ENCODE measurements at places on chromosomes 4 and X.

DNA sequence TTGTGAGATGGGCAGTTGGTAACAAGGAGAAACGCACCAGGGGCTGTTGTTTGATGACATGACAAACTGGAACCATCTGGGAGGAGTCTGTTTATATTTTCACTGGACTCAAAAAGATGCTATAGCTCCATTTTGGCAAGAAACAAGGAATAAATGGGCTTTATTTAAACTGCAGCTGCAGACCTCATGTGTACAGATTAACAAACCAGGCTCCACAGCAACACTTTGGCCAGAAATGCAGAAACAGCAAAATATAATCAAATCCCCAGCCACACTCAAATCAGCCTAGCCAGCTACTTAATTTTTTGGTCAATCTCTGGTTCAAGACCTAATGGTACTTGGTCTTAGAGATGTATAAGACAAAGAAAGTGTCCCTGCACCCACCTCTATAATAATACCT lies 52.7 kb downstream of the ASB9 start:
- DNase-seq, result no peak

GRCh38 chr4:169128902-169129301 lies 118.8 kb upstream of the CBR4 start:
- no peak for DNase-seq

DNA sequence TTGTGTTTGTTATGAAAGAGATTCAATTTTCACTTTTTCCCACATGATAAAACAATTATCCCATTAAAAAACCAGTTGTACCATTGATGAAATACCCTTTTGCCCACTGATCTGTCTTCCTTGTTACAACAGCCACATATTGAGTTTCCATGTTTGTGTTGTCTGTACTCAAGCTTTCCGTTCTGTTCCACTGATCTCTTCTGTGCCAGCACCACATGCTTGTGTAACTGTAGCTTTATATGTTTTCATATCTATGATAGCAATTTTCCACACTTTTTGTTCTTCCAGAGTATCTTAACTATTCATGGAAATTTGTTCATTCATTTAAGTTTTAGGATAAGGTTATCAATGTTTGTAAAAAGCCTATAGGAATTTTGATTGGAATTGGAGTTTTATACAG lies 24.3 kb upstream of the RELL1 start:
- DNase-seq, result no peak

GRCh38 chrX:38561951-38562719 lies 793 bp downstream of the TSPAN7 start:
- DNase-seq, result peak; percentile 46

DNA sequence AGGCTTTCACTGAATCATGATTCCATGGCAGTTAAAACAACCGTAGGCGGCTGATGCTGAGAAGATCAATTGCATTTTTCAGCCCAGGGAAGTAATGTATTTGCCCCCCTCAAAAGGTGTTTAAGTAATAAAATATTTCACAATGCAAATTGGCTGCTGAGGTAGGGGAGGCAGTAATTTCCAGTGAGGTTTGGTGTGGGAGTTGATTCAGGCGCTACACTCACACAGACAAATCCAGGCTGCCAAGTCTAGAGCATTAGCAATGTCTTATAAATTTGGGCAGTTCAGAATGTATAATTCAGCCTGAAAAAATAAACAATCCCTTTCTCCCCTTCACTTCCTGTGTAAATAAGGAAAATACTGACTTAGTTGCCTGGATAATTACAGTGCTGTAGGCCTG lies 461.7 kb downstream of the IDS start:
- DNase-seq, result no peak

DNA sequence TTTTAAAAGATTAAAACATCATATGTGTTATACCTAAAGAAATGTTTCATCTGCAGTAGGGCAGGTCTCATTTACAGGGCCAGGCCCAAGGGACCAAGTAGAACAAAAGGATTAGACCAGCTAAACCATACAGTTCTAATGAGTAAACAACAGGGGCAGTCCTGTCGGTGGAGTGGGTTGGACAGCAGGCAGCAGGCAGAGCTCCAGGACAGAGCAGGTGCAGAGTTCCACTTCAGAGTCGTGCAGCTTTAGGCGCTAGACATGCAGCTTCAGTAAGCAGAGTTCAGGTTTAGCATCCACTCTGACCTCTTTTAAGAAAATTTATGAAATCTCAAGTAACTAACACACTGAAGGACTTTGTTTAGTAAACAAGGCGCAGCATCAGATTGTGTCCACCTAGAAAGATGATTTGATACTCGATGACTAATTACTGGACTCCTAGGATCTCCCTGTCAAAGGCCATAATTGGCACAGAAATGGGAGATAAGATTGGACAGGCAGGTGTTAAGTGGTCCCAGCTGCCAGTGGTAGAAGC lies 487.7 kb upstream of the INTU start:
- no peak for DNase-seq

- DNase-seq, result no peak
These were observed 124.7 kb upstream of the CPEB2 start for GRCh38 chr4:14877246-14878225.

- no peak for DNase-seq
These were observed 1199.1 kb downstream of the ADGRL3 start for GRCh38 chr4:62399242-62399641.

DNA sequence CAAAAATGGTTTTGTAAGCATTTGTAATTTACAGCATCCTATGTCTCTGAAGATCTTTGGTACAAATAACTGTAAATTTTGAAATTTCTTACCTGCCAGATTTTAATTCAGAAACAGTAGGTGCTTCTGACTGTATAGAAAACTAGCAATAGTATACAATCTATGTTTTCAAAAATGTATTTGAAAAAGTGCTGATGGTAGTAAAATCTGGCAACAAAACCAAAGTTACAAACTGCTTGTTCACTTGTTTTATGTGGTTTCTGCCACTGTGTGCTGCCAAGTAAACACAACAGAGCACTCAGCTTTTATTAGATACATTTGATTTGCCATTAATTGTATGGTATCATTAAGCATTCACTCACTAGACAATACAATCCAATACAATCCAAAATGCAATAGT lies 206.1 kb downstream of the CPE start:
- no peak for DNase-seq

DNA sequence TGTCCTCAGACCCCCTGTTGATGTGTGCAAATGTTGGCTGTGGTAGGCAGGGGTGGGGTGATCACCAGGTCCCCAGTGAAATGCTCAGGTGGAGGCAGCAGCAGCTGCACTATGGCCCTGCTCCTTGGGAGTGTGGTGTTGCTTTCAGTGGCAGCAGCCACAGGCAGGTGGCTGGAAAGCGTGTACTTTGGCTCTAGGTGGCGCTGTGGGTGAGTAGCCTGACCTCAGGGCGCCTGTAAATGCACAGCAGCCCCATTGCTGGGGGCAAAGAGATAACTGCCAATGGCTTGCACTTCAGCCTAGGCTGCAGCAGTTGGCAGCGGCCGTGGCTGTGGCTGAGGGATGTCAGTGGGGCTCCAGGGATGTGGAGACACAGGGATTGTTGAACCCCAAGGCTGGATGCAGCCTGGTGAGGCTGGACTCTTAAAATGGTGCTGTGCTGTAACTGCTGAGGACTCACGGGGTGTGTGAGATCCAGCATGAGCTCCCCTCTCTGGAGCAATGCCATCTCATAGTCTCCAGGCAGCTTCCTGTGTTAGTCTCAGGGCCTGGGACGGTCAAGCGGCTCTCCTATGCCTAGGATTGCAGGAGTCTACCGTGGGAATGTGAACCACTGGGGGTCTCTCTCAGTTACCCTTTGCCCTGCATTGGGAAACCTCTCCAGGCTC lies 421.7 kb upstream of the HTR2C start:
- DNase-seq, result no peak

- DNase-seq, result peak; percentile 89
These were observed 570 bp downstream of the WDR44 start for GRCh38 chrX:118346258-118347094.

DNA sequence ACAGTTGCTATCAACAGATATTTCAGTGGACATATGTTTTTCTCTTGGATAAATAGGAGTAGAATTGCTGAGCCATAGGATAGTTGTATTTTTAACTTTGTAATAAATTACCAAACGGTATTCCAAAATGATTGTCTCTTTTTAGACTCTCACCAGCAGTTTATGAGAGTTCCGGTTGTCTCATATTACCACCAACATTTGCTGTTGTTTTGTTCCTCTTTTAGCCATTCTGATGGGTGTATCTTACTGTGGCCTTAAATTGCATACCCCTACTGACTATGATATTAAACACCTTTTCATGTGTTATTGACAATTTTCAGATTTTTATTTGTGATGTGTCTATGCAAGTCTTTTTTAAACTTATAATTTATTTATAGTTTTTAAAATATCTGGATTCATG lies 39.7 kb downstream of the SNX25 start:
- DNase-seq, result no peak

DNA sequence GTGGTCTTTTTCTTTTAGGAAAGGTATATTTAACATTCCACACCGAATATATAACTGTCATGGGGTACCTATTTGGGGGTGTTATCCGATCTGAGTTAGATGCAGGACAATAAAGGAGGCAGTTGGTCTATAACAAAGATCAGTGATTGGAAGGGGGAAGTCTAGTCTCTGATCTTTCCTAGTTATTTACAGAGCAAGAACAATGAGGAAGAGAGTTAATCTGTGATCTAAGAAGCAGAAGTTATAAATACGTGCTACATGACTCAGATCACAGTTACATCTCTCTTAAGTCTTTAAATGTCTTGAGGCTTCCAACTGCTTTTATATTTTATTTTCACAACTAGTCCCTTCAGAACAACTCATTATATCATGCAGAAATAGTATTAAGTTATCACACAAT lies 33.2 kb upstream of the ARMCX4 start:
- DNase-seq, result no peak

DNA sequence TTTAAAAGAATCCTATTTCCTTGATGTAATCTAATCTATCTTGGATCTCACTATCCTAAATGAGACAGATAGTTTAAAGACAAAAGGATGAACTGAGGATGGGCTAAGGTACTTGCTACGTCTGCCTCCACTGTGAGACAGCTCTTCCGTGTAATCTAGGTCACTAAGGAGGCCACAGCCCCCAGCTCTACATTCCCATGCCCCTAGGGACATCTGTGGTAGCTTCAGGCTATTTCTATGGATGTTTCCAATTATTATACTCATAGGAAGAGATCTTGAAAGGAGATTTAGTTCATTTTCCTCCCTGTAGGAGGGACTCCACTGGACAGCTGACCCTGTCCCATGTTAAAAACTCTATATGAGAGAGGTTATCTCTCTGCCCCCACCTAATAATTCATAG lies 140.8 kb upstream of the TRPC5 start:
- DNase-seq, result no peak

DNA sequence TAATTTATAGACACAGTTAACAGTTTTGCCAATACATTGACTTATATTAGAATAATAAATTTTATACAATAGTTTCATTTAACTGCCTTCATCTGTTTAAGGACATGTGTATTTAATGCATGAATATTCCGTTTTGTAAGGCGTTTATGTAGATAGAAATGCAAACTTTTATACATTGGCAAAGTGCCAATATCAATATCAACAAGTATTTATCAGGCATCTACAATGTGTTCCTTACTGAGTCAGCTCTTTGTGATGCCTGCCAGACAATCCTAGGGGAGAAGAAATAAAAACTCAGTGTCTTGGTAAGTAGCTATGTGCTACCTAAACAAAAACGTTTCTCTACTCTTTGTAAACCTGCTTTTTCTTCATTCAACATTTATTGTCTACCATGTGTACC lies 1142.2 kb downstream of the C4orf33 start:
- DNase-seq, result no peak

DNA sequence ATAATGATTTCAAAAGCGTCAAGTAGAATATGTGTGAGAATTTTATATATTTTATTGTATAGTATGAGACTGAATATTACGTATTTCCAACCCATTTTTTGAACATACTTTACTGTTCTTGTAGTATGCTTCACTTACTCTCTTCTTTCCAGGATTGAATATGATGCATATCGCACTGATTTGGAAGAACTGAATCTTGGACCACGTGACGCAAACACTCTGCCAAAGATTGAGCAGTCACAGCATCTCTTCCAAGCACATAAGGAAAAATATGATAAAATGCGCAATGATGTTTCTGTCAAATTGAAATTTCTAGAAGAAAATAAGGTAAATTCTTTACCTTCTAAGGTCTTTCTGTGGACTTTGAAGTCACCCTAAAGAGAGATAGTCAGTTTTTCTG lies 48.1 kb upstream of the FHDC1 start:
- DNase-seq, result no peak

DNA sequence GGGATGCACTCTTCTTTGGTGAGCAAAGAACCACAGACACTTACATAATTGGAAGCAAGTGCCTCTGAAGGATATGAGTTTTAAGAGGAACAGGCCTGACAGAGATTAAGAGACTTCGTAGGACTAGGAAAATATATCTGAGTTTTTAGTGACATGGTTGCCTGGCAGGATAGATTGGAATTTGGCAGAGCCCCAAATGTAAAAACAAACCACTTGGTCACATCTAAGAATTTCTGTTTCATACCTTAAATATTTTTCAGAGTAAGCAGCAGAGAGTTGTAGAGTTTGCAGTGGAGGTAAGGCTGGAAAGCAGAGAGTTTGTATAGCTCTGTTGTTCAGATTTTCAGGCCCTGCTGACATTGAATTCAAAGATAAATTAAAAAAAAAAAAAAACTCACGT lies 150.1 kb upstream of the MAGEB2 start:
- no peak for DNase-seq

GRCh38 chr4:34323549-34324320 lies 1920.6 kb downstream of the ARAP2 start:
- DNase-seq, result no peak

- no peak for DNase-seq
These were observed 81.7 kb downstream of the ZC4H2 start for GRCh38 chrX:64894454-64895038.

- no peak for DNase-seq
These were observed 50.0 kb upstream of the SOD3 start for GRCh38 chr4:24745172-24745895.

DNA sequence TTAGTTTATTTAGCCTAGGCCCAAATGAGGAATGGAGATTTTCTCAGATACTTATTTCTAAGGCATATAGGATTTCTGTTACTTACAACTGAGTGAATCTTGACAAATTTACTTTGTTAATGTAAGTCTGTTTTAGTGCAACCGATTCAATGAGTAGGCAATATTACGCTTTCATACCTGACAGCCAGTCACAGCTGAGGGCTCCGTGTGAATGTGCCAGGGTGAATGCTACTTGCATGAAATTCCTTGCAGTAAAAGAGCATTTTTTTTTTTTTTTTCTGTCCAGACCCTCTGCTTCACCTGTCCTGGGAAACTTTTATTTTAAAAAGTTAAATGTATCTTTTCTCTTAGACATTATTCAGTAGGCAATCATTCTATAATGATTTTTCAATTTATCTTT lies 1100.0 kb downstream of the FAT4 start:
- no peak for DNase-seq
